ENCODE measurements at places on chromosomes 6 and 20. TPM values are rescaled to one million over a fixed set of nuclear protein-coding genes. Genes with fewer than 3 reads are reported as not detected.

Gene EFCAB8
- total RNA-seq: not detected

Gene MYLK2
- total RNA-seq: 0.55 TPM

Gene CTCFL
- total RNA-seq: not detected

Gene PRR18
- 0.14 TPM for total RNA-seq

Gene CFAP206
- 0.53 TPM for total RNA-seq

Gene CD24
- 289 TPM for total RNA-seq

Gene ENPP4
- total RNA-seq: 0.24 TPM

Gene CDKAL1
- 4.5 TPM for total RNA-seq

Gene PBX2
- 17.7 TPM for total RNA-seq

Gene STMND1
- total RNA-seq: not detected

Gene MYMX
- not detected for total RNA-seq

Gene HLA-DQA2
- total RNA-seq: not detected

Gene TREM2
- not detected for total RNA-seq

Gene HCRTR2
- not detected for total RNA-seq

Gene EEF1A2
- total RNA-seq: 154 TPM

Gene GSTA2
- total RNA-seq: not detected

Gene IL17F
- total RNA-seq: not detected

Gene CDS2
- 46.2 TPM for total RNA-seq
